ENCODE measurements at places on chromosomes 4 and X.

GRCh38 chr4:70000711-70001110, 4.9 kb downstream of the STATH start:
- no peak for DNase-seq

DNA sequence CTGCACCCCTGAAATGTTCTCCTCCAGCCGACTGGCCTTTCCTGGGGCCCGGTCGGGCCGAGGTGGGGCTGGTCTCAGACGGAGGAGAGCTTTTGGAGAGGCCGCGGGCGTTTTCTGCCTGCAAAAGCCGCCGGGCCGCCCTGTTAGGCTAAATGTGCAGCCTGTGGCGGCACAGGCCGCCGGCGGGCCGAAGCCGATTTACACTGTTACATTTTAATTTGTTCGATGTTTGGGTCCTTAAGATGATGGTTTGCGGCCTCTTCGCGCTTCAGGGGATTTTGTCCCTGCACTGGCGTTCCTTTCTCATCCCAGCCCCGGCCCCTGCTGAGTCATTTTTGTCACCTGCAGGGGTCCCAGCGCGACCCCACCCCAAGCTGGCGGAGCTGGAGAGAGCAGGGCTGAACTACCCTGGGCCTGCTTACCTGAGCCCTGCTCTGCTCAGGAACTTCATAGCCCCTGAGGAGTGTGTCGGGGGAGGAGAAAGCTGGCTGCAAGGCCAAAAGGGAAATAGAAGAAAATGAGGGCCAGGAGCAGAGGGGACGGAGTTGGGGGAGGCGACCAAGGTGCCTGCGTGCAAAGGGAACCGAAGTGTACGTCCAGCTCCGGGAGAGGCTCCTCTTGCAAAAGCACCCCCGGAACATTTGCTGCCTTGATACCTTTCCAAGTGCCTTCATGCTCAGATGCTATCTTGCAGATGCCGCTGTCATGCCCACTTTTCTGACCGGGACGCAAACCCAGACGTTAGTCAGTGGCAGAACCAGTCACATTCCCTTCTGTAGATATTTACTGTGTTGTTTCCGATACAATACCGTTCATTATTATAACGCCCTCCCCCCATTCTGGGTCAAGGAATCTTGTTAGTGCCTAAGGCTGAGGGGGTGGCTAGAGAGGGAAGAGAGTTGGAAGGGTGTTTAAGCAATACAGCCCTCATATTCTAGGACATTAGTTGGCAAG, 977 bp upstream of the RBBP7 start:
- DNase-seq: no peak

- no peak for DNase-seq
These were observed 14.0 kb downstream of the SORCS2 start for GRCh38 chr4:7206385-7206784.

DNA sequence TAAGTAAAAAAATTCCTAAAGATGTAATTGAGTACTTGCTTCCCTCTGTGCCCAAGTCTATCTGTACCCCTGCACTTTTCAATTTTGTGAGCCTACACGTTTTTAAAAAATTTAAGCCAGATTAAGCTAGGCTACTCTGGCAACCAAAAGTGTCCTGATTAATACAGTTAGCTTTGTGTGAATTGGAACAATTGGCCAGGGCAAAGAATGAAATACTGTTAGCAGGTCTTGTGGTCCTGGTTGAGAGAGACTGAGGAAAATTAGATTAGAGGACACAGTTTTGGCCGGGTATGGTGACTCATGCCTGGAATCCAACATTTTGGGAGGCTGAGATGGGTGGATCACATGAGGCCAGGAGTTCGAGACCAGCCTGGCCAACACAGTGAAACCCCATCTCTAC, 293.3 kb downstream of the RAPGEF2 start:
- no peak for DNase-seq

DNA sequence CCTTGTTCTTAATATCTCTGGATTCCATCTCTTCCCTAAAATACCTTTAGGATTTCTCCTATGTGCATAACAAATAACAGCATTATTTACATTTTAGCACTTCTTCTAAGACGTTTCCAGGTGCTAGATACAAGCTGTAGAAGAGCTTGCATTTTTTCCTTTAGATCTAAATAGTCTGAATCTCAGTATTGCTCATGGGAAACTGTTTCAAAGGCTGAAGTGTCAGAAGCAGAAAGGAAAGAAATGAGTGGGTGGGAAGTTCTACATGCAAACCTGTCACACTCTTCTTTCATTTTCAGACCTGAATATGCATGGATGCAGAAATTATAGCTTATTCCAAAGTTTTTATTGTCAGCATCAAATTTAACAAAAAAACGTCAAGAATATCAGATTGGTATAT, 41.8 kb downstream of the FGF13 start:
- no peak for DNase-seq

DNA sequence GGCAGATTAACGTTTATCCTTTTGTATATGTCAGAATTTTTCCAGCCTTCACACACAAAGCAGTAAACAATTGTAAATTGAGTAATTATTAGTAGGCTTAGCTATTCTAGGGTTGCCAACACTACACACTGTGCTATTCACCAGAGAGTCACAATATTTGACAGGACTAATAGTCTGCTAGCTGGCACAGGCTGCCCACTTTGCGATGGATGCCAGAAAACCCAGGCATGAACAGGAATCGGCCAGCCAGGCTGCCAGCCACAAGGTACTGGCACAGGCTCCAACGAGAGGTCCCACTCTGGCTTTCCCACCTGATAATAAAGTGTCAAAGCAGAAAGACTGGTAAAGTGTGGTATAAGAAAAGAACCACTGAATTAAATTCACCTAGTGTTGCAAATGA, 94.8 kb downstream of the TET2 start:
- no peak for DNase-seq

DNA sequence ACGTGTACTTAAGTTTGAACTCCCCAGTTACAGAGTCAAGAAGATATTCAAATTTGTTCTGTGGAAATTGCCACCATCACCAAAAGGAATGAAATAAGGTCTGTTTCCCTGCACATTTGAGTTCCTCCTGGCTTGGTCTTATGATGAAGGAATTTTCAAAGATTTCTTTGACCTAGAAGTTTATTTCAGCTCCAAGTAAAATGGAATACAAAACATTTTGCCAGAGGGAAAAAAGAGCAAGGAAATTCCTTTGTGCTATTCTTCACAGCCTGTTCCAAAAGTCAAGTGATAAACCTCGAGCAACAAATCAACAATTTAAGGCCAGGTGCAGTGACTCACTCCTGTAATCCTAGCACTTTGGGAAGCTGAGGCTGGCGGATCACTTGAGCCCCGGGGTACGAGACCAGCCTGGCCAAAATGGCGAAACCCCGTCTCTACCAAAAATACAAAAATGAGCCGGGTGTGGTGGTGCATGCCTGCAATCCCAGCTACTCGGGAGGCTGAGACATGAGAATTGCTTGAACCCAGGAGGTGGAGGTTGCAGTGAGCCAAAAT, 3.4 kb downstream of the NKRF start:
- DNase-seq: no peak

DNA sequence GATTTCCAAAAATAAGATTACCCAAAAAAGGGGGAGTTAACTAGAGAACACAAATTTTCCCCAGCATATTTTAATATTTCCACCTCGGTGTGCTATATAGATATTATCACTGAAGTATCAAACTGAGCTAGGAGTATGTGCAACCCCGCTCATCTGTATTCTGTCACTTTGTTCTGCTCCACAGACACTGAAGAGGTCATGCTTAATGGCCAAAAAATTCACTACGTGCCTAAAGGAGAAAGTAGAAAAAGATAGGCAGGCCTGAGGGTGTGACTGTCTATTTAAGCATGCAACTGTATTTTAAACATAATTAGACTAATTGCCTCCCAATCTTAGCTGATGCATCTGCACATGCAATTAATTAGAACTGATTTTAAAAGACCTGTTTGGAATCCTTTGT, 24.5 kb downstream of the SH3RF1 start:
- DNase-seq: no peak

GRCh38 chrX:25726539-25726938, 411.6 kb upstream of the MAGEB18 start:
- no peak for DNase-seq

DNA sequence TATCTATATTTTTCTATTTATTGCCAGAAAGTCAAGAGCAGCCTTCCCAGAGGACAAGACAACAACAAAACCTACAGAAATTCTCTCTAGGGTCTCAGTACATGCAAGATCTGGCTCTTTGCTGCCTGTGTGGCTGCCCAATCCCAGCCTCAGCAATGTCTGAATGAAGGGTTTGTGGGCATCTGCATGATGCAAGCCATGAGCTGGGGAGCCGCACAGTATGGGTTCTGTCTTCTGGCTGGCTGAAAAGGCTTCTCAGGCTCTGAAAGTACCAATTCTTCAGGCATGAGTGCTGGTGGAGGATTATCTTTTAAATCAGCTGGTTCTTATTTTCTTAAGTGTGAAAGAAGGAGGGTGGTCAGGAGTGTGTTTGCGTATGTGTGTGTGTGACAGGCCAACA, 104.6 kb downstream of the PDGFRA start:
- no peak for DNase-seq

DNA sequence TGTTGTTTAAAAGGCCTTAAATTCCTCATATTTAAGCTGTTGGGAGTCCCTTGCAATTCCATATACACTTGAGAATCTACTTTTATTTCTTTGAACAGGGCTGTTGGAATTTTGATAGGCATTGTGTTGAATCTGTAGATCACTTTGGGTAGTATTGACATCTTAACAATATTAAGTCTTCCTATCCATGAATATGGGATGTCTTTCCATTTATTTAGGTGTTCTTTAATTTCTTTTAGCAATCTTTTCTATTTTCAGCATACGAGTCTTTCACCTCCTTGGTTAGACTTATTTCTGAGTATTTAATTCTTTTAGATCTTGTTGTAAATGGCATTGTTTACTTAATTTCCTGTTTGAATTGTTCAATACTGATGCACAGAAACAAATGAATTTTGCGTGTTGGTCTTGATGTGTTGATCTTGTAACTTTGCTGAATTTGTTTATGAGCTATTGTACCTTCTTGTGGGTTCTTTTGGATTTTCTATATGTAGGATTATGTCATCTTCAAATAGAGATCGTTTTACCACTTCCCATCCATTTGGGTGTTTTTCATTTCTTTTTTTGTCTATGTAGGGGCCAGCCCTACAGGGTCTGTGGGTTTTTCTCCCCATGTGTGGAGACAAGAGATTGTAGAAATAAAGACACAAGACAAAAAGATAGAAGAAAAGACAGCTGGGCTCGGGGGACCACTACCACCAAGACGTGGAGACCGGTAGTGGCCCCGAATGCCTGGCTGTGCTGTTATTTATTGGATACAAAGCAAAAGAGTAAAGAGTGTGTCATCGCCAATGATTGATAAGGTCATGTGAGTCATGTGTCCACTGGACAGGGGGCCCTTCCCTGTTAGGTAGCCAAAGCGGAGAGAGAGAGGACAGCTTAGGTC, 18.2 kb upstream of the CTBP1 start:
- DNase-seq: no peak

GRCh38 chrX:16316331-16316730, 149.1 kb downstream of the MAGEB17 start:
- no peak for DNase-seq

- no peak for DNase-seq
These were observed 8.8 kb downstream of the MANBA start for GRCh38 chr4:102751941-102752340.

- DNase-seq: no peak
These were observed 917.0 kb upstream of the LCORL start for GRCh38 chr4:18938343-18939099.

DNA sequence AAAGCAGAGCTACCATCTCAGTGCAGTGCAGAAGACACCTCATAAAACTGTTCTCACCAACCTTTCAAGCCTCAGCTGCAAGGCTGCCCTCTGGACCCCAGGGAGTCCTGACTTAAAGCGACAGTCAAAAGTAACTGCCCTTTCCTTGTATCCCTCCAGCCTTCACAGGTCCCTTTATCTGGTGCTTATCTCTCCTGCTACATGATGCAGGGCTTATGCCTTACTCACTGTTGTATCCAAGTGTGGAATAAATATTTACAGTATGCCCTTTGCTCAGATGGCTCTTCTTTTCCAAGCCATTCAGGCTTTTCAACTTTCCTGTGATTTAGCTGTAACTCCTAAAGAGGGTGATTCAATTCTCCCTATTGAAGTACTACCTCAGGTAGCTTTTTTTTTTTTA, 92.6 kb downstream of the KDR start:
- DNase-seq: no peak

GRCh38 chr4:56048383-56048701, 99.6 kb downstream of the CEP135 start:
- no peak for DNase-seq

DNA sequence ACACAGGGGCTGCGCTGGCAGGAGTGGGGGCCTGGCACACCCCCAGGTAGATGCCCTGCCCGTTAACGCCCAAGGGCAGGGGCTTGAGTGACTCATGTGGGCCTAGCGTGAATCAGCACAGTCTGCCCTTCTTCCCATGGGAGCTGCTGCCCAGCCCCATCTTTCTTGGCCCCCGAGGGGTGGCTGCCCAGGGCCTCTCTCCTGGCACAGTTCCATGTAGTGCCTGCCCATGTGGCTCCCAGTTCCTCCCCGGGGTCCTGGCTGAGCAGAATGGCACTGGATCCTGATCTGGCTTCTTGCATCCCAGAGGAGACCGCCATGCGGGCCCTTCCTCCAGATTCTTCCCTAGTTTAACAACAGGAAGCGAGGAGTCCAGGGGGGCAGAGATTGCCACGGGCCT, 2.1 kb upstream of the AVPR2 start:
- no peak for DNase-seq

- no peak for DNase-seq
These were observed 152.7 kb downstream of the GABRB1 start for GRCh38 chr4:47184083-47184482.

DNA sequence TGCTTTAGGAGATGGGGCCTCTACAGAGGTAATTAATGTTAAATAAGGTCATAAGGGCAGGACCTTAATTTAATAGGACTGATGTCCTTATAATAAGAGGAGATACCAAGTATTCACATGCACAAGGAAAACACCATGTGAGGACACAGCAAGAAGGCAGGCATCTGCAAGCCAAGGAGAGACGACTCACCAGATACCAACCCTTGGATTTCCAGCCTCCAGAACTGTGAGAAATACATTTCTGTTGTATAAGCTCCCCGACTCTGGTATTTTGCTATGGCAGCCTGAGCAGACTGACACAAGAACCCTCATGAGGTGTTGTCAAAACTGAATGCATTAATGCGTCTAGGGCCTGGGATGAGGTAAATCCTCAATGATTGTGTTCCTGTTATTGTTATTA, 56.2 kb upstream of the MAPK10 start:
- no peak for DNase-seq

GRCh38 chr4:173736840-173737239, 206.8 kb upstream of the HAND2 start:
- DNase-seq: no peak

Data from AG09309 (cell line).